ENCODE measurements at places on chromosomes 2 and 18.

DNA sequence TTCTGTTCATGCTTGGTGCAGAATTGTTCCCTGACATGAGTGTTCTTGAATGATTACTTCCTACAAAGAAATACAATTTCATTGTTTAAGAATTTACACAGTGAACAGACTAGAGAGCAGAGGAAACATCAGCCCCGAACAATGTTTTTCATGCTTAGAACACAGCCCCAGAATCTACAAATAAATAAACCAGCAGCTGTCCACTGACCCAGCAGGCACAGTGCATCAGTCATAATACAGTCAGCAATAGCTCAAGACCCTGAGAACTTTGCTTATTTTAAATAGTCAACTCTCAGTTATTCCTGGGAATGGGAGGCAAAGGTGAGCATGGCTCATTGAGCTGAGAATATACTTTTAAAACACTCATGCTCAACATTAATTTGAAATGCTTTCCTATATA is 38.4 kb downstream of the XIRP2 start:
- no peak for DNase-seq

DNA sequence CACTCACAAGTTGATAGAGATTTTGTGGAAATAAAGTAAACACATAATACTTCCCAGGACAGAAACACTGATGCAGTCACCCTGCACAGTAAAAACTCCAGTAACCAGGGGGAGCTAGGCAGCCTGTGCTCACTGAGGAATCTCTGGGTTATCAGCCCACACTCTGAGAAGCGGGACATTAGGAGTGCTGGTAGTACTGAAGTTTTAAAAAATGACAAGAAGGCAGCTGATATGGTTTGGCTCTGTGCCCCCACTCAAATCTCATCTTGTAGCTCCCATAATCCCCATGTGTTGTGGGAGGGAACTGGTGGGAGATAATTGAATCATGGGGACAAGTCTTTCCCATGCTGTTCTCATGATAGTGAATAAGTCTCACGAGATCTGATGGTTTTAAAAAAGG is 31.4 kb downstream of the KCTD1 start:
- no peak for DNase-seq

DNA sequence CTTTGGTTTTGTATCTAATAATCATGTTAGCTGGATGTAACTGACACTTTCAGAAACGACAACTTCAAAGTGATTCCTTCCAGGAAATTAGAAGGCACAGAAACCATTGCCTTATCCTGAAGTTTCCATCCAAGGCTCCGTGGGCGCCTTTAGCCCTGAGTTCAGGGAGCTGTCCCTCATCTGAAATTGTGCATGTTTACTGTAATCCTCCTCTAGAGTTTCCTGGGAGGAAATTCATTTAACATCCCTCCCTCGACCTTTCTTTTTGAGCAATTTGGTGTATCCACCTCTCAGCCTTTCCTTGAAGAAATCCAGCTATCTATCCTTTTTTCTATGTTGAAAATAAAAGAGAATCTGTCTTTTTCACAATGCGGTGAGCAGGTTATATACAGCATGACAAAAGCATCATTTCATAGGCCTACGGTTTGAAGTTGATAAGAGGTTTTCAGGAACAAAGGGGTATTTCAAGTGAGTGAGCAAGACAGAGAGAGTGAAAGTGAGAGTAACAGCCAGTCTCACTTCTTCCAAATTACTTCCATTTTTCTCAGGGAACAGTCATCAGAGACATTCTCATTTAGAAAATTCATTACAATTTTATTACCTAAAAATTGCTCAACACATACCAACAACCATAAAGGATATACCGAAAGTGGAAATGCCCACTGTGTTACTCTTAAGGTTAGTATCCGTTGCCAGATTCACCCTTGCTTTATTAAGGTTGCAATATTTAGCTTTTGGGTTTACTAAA is 167.3 kb downstream of the MREG start:
- no peak for DNase-seq

DNA sequence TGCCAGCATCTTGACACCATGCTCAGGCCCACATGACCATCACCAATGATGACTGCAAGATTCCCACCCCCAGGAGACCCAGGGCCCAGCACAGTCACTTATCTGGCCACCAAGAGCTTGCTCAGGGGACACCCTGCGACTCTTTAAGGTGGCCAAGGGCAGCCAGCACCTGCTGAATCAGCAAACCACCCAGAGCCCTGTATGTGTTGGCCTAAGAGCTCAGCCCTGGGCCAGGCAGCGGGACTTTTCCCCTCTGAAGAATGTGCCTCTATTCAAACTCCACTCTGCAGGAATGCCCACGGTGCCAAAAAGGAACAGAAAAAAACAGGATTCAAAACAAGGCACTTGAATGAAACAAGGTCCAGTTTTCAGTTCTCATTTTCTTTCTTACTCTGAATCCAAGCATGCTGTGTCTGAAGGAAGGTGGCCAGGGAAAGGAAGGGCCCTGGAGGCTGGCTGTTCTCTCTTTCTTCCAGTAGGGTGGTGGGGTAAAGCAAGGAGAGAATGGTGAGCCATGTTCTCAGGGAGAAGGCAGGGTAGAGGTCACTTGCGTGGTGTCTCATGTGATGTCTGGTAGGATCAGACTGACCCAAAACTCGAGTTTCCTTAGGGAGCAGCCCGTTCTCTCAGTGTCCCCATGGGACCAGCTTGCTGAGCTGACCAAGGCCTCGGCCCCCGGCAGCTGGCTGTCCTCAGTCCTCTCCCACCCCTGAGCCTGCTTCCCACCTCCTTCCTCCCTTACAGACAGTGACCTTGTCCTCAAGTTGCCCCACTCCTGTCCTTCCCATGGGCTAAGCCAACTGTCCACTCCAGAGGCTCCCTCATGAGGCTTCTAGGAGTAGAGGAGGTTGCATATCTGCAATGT is 150.0 kb downstream of the RNF152 start:
- no peak for DNase-seq

- DNase-seq = no peak
These were observed 63.1 kb downstream of the PARD3B start for GRCh38 chr2:204608237-204608939.

GRCh38 chr18:25237571-25238267 is 114.2 kb downstream of the ZNF521 start:
- no peak for DNase-seq

GRCh38 chr2:190367091-190367490 is 23.7 kb downstream of the INPP1 start:
- DNase-seq = no peak

GRCh38 chr2:38074764-38075506 is 1.0 kb downstream of the CYP1B1 start:
- no peak for DNase-seq

- no peak for DNase-seq
These were observed 15.8 kb upstream of the IL1RL1 start for GRCh38 chr2:102295566-102295965.

DNA sequence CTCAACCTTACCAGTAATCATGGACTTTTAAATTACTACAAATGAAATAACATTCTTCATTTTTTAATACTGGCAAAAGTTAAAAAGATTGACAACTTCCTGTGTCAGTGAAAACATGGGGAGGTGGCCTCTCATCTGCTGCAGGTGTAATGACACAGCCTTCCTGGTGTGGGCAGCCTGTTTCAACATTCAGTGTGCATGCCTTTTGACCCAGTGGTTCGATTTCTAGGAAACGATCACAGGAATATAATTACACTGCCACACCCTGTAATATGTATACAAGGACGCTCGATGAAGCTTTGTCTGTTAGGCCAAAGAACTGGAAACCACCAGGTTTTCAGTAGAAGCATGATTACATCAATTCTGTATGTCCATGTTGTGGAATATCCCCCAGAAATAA is 68.7 kb downstream of the MTHFD2 start:
- no peak for DNase-seq
